Testis (tissue), 5 donors: ENCODE measurements at places on chromosomes 5 and 9. TPM values are rescaled to one million over a fixed set of nuclear protein-coding genes. Genes with fewer than 3 reads are reported as not detected.

The MPDZ gene
- 38.2 TPM for total RNA-seq

The KLF4 gene
- 61.1 TPM for total RNA-seq

The FAM163B gene
- 3.8 TPM for total RNA-seq

DNA sequence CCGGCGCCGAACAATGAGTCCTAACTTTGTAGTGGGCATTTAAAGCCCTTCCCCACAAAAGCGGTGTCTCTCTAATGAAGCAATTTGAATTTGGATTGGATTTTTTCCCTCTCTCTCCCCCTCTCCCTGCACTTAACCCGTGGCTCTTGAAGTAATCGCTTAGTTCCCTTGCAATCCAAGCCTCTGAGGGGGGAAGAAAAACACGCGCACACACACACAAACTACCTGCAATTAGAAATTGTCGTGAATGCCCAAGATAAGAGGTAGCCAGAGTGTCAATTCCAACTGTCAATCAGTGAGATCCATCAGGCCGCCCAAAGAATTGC lies 1.2 kb downstream of the LHX6 start:
- peaks cover 5% of the 10 kb centered on the region for H3K27me3 ChIP-seq
- no peak for DNase-seq
- no peak overlapping the region for H3K27ac ChIP-seq
- no peaks in the 10 kb centered on the region for H3K36me3 ChIP-seq

DNA sequence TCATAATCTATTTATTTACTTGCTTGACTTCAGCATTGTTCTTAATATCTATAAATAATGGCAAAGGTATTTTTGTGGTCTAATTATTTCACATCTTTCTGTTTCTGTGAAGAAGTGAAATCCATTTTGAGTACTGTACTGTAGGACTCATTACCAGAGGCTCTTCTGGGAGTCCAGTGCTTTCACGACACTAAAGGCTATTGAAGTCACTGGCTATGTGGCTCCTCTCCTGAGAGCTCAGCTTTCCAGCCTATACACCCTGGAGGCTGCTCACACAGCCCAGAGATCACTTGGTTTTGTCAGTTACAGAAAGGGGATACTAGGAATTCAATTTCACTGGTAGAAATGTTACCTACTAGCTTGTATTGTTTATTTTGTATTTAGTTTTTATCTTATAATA lies 547.3 kb downstream of the TAF11L14 start:
- H3K27ac ChIP-seq: no peak overlapping the region
- H3K36me3 ChIP-seq: no peaks in the 10 kb centered on the region
- H3K4me3 ChIP-seq: no peak overlapping the region
- no peaks in the 10 kb centered on the region for H3K4me1 ChIP-seq
- no peak for DNase-seq

GRCh38 chr5:91645347-91645746 lies 262.2 kb upstream of the ARRDC3 start:
- H3K36me3 ChIP-seq: no peaks in the 10 kb centered on the region
- no peaks in the 10 kb centered on the region for H3K4me1 ChIP-seq
- no peak overlapping the region for H3K27ac ChIP-seq
- H3K4me3 ChIP-seq: no peak overlapping the region
- H3K27me3 ChIP-seq: no peaks in the 10 kb centered on the region

DNA sequence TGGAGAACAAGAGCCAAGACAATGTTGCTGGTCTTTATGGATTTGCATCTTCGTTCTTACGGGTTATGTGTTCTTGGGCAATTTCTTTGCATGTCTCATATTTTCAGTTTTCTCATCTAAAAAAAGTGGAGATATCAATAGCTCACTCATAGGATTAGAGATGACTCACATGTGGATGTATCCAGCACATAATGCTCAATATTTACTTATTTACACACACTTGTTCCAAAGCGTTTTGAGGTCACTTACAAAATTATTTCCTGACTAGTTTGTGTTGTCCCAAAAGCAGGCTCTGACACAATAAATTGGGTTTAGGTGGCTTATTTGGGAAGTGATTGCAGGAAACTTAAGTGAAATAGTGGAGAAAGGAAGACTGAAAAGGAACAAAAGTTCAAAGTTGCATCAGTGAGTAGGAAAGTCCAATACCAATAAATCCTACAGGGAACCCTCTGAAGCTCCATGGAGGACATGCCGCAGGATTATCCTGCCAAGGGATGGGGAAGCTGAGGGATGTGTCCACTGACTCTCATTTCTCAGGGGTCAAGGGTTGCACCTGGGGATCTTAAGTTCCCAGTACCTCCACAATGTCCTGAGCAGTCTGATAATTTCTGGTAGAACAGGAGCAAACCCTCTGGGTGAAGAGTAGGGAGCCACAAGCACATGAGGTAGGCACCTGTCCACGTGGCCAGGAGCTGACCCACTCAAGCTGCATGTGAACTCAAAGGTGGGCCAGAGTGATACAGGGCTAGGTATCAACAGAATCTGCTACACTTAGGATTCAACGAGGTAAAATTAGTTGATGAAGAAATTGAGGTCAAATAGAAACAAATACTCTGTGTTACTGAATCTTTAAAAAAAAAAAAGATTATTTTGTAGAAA lies 37.4 kb upstream of the SLC44A1 start:
- DNase-seq: no peak
- no peaks in the 10 kb centered on the region for H3K27me3 ChIP-seq
- no peaks in the 10 kb centered on the region for H3K36me3 ChIP-seq
- H3K27ac ChIP-seq: no peak overlapping the region

DNA sequence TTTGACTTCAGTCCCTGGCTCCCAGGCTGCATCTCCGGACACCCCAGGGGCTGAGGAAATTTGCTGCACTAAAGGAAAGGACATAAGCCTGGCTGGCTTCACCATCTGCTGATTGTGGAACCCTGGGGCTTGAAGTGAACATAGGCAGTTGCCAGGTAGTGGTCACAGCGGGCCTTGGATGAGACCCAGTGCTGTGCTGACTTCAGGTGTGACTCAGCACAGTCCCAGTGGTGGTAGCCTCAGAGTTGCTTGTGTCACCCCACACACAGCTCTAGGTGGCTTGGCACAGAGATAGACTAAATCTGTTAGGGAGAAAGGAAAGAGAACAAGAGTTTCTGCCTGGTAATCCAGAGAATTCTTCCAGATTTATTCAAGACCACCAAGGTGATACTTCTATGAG lies 36.1 kb upstream of the RUSC2 start:
- no peaks in the 10 kb centered on the region for H3K27me3 ChIP-seq
- DNase-seq: no peak
- no peak overlapping the region for H3K4me3 ChIP-seq
- no peak overlapping the region for H3K27ac ChIP-seq

DNA sequence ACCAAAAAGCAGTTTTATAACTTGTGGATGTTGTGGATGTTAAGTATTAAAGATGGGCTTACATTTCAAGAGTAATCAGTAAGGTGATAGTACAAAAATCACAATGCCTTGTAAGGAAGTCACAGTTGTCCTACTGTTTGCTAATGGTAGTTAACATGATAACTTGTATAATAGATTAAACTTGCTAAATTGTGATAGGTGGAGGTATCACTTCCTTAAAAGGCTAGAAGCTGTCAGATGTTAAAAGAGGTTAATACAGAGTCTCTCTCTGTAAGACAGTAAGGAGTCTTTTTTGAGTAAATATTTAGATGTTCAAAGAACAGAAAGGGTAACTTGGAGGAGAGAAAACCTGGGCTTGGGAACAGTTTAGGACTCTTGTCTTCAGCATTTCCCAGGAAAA lies 14.2 kb upstream of the MACIR start:
- no peaks in the 10 kb centered on the region for H3K36me3 ChIP-seq
- H3K27me3 ChIP-seq: no peaks in the 10 kb centered on the region
- no peak for DNase-seq
- no peaks in the 10 kb centered on the region for H3K4me1 ChIP-seq
- no peak overlapping the region for H3K4me3 ChIP-seq

DNA sequence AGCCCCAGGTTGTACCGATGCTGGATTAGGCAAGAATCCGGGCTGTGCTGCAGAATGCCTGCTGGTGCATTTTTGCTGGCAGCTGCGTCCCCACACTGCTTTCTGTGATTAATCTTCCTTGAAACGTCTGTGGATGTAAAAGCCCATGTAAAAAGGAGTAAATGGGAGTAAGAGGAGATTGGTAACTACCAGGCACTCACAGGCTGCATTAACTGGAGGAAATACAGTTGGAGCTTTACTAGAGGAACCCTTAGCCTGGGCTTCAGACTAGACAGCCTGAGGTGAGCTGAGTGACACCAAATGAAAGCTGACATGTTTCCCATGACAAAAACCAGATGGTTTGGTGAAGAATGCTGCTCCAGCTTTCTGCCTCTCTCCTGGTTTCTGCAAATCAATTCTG lies 190.4 kb upstream of the GAS1 start:
- no peaks in the 10 kb centered on the region for H3K4me1 ChIP-seq
- H3K27ac ChIP-seq: no peak overlapping the region
- H3K27me3 ChIP-seq: no peaks in the 10 kb centered on the region
- no peak for DNase-seq

GRCh38 chr9:127563579-127563978 lies 48.5 kb upstream of the STXBP1 start:
- H3K36me3 ChIP-seq: no peaks in the 10 kb centered on the region
- H3K4me3 ChIP-seq: no peak overlapping the region
- H3K27ac ChIP-seq: peak overlapping the region; percentile 82
- no peak for DNase-seq
- H3K27me3 ChIP-seq: no peaks in the 10 kb centered on the region

DNA sequence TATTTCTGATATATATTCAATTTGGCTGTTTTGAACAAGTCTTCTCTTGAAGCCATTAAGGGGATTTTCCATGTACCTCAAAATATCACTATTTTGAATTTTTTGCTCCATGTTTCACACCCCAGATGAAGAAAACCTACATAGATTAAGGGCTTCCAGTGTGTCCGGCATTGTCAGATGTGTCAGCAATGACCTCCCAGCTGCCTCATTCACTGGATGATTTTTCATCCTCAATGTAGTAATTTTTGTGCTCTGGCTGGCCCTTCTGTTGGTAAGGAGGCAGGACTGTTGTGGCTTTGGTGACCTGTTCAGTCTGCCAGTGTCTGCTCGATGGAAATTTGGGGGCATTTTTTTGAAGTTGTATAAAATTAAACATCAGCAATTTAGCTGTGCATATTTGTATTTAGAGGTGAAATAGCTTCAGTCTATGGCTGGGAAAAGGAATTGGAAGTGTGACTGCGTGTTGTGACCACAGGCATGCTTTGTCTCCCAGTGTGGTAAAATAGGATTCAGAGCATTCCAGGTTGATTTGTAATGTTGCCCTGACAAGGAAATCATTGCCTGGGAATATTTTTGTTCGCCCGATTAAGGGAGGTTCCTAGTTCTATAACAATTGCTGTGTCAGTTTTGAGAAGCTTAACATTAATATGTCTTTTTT lies 312.4 kb downstream of the ARHGEF28 start:
- H3K4me3 ChIP-seq: no peak overlapping the region
- H3K27ac ChIP-seq: no peak overlapping the region
- DNase-seq: no peak
- H3K36me3 ChIP-seq: no peaks in the 10 kb centered on the region
- no peaks in the 10 kb centered on the region for H3K27me3 ChIP-seq

- H3K4me1 ChIP-seq: peaks cover 6% of the 10 kb centered on the region
- no peak overlapping the region for H3K4me3 ChIP-seq
- DNase-seq: no peak
These were observed 110.7 kb downstream of the RPS23 start for GRCh38 chr5:82167372-82167935.

DNA sequence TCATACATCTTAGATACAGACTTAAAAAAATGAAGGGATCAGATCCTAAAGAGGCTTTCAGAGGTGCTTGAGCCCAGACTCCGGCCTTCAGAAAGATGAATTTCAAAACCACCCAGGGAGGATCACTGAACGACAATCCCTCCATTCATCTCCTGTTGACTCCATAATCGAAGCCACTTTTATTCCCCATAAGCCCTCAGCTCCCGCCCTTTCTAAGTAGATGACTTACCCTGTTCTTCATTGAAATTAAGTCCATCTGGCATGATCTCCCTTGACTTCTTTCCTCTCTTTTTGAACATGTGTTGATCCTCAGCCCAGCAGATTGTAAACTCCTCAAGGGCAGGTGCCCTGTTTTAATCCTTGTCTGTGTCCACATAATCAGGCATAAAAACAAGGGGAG lies 50.8 kb upstream of the ASTN2 start:
- no peak for DNase-seq
- no peak overlapping the region for H3K27ac ChIP-seq
- no peaks in the 10 kb centered on the region for H3K27me3 ChIP-seq
- no peaks in the 10 kb centered on the region for H3K36me3 ChIP-seq
- H3K4me1 ChIP-seq: no peaks in the 10 kb centered on the region

- no peak overlapping the region for H3K27ac ChIP-seq
- no peaks in the 10 kb centered on the region for H3K27me3 ChIP-seq
- no peak overlapping the region for H3K4me3 ChIP-seq
These were observed 113.6 kb upstream of the ADRA1B start for GRCh38 chr5:159802661-159803060.

DNA sequence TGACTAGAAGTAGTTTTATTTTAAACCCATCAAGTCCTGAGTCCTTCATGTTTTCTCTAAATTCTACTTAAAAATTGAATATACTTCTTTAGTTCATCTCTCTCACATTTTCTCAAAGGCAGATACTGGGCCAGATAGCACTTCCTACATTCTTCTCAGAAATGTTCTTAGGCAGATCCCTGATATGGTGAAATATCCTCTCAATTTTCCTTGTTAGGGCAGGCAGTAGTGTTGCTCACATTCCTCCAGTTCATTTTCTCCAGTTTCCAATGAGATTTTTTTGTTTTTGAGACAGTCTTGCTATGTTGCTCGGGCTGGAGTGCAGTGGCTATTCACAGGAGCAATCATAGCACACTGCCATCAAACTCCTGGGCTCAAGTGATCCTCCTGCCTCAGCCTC lies 5.7 kb downstream of the GCNT1 start:
- no peak overlapping the region for H3K4me3 ChIP-seq
- peaks cover 4% of the 10 kb centered on the region for H3K4me1 ChIP-seq
- H3K27me3 ChIP-seq: no peaks in the 10 kb centered on the region
- no peaks in the 10 kb centered on the region for H3K36me3 ChIP-seq
- H3K27ac ChIP-seq: no peak overlapping the region

- no peak overlapping the region for H3K4me3 ChIP-seq
- no peaks in the 10 kb centered on the region for H3K4me1 ChIP-seq
- H3K27ac ChIP-seq: no peak overlapping the region
These were observed 40.8 kb upstream of the SPDL1 start for GRCh38 chr5:169542811-169543210.

DNA sequence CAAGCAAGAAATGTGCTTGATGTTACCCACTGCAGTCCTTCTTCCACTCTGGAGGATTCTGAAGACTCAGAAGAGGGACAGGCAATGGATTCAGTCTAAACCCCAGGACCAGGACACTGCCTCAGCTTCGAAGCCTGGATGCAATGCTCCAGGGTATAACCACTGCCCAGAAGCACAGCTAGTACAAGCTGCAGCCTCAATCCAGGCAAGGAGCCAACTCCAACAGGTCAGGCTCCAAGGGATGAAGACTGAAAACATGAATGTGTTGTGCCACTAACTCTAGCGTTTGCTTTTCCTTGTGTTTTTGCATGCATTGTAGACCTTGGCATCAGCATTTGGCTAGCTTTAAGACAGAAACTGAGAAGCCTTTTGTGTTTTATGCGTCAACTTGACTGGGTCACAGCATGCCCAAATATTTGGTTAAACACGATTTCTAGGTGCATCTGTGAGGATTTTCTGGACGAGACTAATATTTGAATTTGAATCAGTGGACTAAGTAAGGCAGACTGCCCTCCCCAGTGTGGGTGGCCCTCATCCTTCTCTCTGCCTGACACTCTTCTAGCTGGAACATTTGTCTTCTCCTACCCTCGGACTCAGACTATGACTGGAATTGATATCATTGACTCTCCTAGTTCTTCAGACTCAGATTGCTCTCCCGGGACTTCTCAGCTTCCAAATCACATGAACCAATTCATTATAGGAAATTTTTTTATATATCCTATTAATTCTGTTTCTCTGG lies 20.5 kb upstream of the GPX3 start:
- DNase-seq: peak; percentile 77
- H3K4me1 ChIP-seq: peaks cover 8% of the 10 kb centered on the region
- H3K27ac ChIP-seq: no peak overlapping the region
- no peak overlapping the region for H3K4me3 ChIP-seq
- H3K27me3 ChIP-seq: no peaks in the 10 kb centered on the region
- H3K36me3 ChIP-seq: no peaks in the 10 kb centered on the region
